ENCODE measurements at places on chromosomes 5 and 9.

DNA sequence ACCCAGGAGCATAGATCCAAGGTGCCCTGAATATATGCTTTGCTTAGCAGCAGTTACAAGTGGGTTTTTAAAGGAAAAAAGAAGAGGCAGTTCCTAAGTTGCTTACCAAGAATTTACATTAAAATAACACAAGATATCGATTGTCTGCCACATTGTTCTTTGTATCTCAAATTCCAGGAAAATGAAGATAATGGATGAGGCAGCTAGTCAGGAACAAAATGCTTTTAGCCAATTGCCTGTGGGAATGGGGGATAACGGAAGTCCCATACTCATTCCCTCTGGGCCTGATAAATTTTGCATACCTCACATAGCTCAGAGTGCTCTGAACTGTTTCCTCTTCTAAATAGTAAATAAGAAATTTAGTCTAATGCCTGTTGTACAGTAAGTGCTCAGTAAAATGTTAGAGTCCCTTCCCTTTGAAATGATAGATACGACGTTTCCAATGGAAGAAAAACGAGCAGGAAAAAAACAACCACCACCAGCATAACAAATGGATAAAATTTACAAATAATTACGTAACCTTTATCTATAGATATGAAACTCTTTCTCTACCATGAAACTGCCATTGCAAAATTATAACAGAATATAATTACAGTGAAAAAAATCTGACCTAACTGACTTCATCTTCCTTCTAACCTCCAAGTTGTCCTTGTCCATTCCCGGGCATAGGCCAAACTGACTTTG, 35.5 kb upstream of the TENT2 start:
- DNase-seq = no peak

DNA sequence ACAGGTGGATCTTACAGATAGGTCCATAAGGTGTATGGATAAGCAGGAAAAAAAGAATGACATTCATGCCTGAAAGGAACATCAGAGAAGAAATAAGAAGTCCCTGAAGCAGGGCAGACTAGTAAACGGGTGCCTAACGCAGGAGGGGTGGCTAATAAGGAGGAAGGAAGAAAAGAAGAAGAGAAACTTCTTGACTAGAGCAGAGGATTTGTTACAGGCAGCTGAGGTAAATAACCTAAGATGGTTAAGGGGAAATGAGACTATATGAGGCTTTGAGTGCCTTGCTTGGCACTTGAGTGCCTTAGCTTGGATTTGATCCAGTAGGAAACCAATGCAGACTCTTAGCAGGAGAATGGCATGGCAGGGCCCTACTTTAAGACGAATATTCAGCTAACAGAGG, 313.5 kb upstream of the PDE4D start:
- DNase-seq = no peak

- DNase-seq = no peak
Observed at GRCh38 chr9:114889802-114890224, 40.6 kb downstream of the TNFSF8 start.

DNA sequence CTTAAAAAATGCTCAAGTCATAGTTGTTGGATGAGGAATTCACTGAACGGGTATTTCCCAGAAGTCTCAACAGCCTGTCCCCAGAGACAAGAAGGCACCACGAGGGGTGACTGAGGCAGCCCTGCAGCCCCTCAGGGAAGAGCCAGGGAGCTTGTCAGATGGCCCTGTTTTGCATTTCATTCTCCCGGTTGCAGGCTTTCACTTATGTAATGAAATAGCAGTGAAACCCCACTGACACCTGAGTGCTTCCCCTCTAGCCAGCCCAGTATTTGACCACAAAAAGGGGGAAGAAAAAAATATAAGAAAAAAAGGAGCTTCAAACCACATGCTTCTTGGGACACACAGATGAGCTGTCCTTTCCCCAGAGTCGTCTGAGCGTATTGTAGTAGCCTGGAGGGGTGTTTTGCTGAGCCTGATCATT, 75.3 kb upstream of the IL12B start:
- no peak for DNase-seq

DNA sequence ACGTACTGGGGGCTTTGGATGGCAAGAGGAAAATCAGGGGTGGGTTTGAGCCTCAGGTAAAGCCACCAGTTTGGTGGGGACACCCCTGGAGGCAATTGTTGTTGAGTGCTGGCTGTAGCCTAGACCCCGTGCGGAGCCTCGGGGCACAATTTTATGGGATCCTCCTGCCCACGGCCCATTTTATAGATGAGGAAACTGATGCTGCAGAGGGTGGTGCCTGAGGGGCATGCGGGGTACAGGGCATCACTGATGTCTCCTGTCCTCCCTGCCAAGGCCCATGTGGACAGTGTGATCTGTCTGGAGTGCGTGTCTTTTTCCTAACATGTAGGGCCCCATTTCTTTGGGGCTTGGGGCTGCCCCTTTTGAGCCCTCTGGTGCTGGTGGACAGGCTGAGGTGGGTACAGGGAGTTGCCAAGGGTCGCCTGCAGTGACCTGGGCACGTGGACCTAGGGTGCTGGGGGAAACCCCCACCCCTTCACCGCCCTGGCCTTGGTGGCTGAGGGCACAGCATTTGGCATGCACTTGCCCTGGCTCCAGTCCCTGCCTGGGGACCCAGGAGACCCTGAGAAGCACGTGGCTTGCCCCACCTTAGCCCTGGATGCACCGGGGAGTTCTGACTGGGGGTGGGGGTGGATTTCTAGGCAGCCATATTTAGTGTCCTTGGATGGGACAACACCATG, 22.1 kb downstream of the WNK2 start:
- DNase-seq = no peak

- no peak for DNase-seq
Observed at GRCh38 chr9:98330831-98331230, 75.4 kb upstream of the TBC1D2 start.

DNA sequence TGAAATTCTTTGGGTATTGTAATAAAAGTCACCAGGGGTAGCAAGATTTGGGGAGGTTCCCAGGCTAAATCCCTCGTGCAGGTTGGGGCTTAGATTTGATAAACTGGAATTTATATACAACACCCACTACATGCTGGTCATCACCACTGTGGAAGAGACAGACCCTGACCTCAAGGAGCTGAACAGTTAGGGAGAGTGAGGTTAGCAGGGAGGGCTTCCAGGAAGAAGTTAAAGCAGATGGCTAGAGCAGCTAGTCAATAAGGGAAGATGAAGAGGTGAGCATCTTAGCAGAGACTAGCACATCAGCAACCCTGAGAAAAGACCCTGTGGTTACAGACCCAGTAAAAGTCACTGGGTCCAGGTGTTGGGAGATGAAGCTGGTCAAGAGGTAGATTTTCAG, 6.4 kb downstream of the CTSL start:
- DNase-seq = no peak

DNA sequence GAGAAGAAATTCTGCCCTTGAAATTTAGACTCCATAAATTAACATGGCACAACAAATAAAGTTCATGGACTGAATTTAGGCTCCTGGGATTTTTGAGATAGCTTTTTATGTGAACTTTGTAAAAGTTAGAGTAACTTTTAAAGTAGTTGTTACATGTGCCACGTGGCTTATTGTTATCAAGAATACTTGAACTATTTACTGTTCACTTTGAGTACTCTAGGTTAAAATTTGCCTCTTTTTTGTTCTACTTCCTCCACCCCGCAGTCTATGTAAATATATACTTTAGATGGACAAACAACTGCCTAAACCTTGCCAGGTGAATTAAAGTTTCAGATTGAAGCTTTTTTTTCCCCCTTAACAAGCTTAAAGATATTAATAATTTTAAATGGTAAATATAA, 457.9 kb downstream of the RAB3C start:
- no peak for DNase-seq

DNA sequence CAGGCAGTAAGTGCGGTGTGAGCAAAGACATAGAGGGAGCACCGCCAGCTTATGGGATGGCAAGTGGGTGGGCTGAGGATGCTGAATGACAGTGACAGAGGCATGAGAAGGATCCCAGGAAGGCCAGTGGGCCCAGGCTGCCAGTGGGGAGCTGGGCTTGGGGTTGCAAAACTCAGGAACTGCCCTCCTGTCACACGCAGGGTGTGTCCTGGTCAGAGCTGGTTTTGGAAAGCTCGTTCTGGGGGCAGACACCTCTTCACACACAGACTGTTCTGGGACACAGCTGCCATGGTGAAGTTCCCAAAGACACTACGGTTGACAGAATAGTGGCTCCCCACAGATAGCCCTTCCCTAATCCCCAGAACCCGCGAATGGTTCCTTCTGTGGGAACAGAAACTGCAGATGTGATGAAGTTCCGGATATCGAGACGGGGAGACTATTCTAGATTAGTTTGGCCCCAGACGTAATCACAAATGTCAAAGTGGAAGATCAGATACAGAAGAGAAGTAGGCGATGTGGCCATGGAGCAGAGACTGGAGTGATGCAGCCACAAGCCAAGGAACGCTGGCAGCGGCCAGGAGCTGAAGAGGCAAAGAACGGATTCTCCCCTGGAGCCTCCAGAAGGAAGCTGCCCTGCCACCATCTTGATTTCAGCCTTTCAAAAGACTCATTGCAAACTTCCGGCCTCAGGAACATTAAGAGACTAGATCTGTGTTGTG, 159.0 kb downstream of the COL23A1 start:
- DNase-seq = peak; percentile 6

DNA sequence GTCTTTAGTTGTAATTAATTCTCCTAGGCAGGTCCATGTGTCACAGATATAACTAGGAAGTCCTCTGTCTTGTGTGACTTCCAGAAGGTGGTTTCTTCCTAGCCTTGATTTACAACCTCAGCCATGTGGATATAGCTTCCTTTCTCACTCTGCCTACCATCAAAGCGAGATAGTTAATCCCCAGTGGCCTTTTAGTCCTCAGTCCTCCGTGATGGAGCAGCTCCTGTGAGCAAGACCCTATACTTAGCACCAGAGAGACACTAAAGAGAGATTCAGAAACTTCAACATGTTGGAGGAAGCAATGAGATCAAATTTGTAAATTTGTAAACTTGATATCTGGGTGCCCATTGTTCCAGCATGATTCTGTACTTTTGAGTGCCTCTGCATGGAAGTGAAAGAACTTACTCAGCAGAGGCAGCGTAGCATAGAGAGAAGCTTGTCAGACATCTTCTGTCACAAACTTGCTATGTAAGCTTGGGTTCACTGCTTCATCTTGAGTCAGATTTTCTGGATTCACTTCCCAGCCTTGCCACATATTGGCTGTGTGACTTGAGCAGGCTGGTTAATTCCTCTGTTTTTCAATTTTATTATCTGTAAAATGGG, 170.2 kb upstream of the NR3C1 start:
- DNase-seq = no peak

DNA sequence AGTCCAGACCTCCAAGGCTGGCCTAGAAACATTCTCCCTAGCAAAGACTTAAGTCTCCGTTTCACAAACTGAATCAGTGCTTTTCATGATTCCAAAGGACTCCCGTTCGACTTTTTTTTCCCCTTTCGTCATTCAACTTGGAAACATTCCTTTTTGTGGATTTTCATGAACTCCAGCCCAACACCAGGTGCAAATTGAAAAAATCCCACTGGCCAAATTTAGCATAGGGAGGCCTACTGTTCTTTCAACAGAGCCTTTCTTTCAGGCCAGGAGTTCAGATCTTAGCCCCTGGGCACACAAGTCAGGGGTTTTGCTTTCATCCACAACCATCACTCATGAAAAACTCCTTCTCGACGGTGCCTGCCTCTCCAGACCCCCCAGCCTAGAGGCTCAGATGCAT, 285.3 kb downstream of the PIK3R1 start:
- DNase-seq = no peak

DNA sequence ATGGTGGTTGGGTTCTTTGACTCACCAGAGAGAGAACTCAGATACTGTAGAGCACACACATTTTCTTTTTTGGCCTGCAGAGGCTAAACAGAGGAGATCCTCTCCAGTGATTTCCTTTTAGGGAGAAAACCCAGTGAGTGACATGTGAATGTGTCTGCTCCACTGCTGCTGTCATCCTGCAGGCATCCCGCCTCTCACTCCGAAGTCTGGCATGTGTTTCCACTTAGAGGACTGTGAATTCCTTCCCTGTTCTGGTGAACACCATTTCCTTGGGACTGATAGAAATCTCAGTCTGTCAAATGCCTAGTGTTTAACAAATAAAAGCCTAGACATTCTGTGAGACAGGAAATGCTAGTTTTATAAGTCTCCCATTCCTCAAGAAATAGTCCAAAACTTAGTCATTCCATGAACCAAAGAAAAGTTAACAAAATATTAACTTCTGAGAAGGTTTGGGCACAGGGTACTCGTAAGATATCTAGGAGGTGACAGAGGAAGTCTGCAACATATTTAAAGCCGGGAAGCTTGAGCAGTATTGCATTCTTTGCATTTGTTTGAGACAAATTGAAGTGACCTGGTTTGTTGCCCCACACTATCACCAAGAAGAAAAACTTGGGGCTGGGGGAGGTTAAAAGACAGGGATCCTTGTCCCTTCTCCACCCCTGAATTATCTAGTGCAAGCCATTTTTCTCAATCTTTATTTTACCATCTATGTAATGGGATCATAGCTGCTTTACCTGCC, 74.9 kb upstream of the NIPAL4 start:
- DNase-seq = no peak

- DNase-seq = no peak
Observed at GRCh38 chr5:113056988-113057387, 80.4 kb downstream of the DCP2 start.

GRCh38 chr5:149040421-149040820, 22.4 kb downstream of the SH3TC2 start:
- no peak for DNase-seq

DNA sequence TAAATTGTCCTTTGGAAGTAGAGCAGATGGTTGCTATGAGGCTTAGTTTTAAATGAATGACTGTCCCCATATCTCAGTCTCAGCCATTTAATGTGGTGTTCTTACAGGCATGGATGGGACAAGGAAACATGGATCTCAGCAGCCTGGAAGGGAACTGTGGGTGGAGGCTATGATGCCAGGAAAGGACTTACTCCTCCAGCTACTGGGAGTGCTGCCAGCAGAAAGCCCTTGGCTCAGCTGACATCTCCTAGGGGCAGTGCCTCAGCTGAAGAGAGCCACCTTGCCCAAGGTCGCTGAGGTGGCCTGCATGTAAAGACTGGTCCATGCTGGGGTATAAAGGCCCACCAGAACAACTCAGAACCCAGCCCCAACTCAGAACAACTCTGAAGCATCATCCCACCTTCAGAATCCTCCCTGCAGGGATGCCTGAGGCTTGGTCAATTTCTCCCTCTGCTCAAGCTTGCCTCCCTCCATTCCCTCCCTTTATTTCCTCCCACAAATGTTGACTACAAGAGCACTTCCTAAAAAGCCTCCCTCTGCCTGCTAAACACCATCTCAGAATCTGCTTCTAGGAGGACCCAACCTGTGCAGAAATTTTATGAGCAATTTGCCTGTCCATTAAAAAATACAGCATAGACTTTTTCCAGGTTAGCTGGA, 1.8 kb upstream of the PDE8B start:
- DNase-seq = peak; percentile 74

DNA sequence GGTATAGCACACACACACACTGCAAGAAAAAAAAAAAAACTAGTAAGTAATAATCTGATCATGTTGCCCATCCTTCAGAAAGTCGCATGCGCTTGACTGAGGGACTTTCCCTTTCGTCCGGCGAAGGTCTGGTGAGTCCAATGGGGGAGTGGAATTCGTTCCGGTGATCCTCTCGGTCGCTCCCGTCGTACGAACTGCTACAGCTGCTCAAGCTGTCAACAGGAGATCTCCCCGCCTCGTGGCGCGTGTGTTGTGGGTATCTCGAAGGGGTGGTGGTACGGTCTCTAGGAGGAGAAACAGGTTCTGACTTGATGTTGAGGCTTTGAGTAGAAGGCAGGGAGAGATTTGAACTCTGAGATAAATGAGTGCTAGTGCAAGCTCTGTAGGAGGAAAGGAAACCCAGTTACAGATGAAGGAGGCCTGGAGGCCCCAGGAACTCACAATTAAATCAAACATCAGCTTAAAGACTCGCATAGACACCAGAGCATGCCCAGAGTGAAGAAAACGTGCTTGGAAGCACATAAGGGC, 160.4 kb downstream of the MEF2C start:
- no peak for DNase-seq

- DNase-seq = peak; percentile 26
Observed at GRCh38 chr9:73761905-73762304, 610.2 kb downstream of the ANXA1 start.
